ENCODE measurements at places on chromosomes 16 and 17.

GRCh38 chr16:87133112-87133850 lies 183.9 kb downstream of the C16orf95 start:
- no peak for DNase-seq

DNA sequence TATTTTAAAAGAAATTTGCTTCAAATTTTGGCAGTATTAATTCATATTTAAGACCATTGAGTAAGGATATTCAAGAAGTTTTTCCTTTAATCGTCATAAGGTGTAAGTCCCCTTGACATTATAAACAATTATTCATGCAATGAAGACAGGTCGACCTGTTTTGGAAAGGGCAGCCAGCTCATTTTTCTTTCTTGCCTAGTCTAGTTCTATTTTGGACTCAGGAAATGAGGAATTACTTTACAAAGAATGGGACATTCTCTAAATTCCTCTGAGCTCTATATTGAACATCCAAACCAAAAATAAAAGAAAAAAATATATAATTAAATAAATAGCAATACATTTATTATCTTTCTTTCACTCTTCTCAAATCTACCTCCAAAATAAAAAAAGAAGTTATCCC lies 595.6 kb upstream of the KIF2B start:
- DNase-seq, result no peak

DNA sequence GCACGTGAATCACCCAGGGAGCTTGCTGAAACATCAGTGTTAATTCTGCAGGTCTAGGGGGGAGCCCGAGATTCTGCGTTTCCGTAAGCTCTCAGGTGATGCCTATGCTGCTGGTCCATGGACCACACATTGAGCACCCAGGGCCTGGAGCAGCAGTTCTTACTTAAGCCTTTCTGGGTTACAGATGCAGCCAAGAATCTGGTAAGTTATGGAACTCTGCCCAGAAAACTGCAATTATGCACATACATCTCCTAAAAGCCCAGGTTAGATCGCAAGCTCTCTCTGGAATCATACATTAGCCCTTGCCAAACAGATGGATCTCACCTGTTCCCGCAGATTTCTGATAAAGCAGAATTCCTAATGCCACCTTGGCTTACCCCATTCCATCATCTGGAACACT lies 265.9 kb upstream of the SALL1 start:
- DNase-seq, result no peak

DNA sequence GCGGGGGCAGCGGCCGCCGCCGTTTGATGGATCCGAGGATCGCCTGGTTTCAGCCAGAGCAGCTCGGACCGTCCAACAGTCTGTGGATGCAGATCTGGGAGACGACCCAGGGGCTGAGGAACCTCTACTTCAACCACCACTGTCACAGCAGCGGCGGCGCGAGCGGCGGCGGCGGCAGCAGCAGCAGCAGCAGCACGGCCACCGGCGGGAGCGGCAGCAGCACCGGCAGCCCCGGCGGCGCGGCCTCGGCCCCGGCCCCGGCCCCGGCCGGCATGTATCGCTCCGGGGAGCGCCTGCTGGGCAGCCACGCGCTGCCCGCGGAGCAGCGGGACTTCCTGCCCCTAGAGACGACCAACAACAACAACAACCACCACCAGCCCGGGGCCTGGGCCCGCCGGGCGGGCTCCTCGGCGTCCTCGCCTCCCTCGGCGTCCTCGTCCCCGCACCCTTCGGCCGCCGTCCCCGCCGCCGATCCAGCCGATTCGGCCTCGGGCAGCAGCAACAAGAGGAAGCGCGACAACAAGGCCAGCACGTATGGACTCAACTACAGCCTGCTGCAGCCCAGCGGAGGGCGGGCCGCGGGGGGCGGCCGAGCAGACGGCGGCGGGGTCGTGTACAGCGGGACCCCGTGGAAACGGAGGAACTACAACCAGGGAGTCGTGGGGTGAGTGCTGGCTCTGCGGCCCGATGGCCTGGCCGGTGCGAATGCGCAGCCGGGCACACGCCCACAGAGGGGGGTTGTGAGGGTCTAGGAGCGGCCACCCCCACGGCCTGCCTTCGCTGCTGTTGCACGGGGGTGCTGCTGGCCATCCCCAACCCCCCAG lies 702 bp downstream of the TENT4B start:
- peak; percentile 56 for DNase-seq

DNA sequence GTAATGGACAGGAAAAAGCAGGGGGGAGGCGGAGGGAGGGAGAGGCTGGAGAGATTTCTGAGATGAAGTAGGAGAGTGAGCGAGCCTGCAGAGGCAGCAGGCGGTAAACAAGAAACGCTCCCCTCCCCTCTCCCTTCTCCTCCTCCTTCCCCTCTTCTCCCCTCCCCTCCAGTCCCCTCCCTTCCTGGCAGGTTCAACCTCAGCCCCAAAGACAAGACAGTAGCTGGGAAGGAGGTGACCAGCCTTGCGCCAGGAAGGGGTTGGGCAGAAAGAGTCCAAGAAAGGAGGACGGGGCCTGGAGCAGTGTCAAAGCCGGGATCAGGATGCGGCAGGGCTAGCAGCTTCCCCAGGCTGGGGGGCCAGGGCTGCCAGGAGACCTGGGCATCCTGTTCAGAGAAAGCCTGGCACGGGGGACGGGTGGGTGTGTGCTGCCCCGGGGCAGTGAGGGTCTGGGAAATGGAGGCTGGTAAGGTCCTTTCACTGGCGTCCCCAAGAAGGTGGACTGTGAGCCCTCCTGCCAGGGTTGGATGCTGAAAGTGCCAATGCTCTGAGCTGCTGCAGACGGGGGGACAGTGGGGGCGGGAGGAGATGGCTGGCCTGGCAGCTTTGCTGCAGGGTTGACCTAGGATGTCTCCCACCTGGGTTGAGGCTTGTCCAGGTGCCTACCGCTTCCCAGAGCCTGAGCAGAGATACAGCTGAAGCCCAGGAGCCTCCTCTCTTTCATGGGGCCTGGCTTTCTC lies 261.6 kb upstream of the TNRC6C start:
- peak; percentile 5 for DNase-seq

- DNase-seq, result no peak
Measured at GRCh38 chr17:82118815-82119380, 20.9 kb upstream of the FASN start.

DNA sequence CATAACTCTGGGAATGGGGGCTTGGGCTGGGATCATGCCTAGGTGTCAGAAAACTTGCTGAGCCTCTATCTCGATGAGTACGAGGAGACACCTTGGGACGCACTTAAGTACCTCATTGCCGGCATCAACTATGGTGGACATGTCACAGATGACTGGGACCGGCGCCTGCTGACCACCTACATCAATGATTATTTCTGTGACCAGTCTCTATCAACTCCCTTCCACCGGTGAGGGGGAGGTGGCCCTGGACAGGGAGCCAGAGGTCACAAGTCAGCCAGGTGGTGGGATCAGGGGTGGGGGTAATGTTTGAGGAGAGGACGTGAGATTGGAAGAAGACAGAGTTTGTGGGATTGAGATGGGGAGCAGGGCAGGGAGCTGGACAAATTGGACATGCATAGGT lies 3.4 kb upstream of the KDM6B start:
- no peak for DNase-seq

GRCh38 chr16:86379505-86379846 lies 130.9 kb upstream of the FOXF1 start:
- no peak for DNase-seq

- no peak for DNase-seq
Measured at GRCh38 chr17:4433515-4434031, at the start of gene SPNS3. Gene SPNS3, plus strand, starts transcription at chr17:4433940. Its CDS starts 28 bp downstream, at chr17:4433968.

- no peak for DNase-seq
Measured at GRCh38 chr16:26715969-26716368, 350.8 kb upstream of the C16orf82 start.

DNA sequence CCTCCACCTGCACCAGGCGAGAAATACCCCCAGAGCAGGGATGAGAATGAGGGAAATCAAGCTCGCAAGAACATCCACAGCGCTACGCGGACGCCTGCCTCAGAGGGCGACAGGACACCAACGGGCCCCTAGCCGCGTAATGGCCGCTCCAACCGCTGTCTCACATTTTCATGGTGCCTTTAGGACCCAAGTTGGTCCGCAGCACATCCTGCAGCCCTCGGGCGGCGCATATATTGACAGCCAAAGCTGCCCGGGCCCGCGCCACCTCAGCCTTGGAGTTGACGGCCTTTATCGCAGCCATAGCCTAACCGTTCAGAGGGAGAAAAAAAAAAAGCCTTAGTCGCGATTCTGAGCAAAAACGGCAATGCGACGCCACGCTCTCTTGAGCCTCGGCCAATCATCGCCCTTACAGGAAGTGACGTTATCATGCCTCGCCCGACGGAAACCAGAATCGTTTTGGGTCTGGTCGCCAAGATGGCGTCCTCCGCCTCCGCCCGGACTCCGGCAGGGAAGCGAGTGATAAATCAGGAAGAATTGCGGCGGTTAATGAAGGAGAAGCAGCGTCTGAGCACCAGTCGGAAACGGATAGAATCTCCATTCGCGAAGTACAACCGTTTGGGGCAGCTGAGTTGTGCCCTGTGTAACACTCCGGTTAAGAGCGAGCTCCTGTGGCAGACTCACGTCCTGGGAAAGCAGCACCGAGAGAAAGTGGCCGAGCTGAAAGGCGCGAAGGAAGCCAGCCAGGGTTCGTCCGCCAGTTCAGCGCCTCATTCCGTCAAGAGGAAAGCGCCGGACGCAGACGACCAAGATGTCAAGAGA lies at the start of the genes CCT6B and ZNF830:
CCT6B (minus strand) TSS at position 368 of the 819 bp plus-strand sequence; CDS start at position 301, 67 bp downstream.
ZNF830 (plus strand) TSS at position 448 of the 819 bp plus-strand sequence; CDS start at position 475, 27 bp downstream.
- DNase-seq, result peak; percentile 91

GRCh38 chr17:44022246-44022645 lies 7.5 kb upstream of the TMEM101 start:
- DNase-seq, result no peak

- no peak for DNase-seq
Measured at GRCh38 chr17:77590951-77591735, 367.4 kb upstream of the TNRC6C start.

- no peak for DNase-seq
Measured at GRCh38 chr16:84827131-84827574, 7.4 kb downstream of the CRISPLD2 start.

DNA sequence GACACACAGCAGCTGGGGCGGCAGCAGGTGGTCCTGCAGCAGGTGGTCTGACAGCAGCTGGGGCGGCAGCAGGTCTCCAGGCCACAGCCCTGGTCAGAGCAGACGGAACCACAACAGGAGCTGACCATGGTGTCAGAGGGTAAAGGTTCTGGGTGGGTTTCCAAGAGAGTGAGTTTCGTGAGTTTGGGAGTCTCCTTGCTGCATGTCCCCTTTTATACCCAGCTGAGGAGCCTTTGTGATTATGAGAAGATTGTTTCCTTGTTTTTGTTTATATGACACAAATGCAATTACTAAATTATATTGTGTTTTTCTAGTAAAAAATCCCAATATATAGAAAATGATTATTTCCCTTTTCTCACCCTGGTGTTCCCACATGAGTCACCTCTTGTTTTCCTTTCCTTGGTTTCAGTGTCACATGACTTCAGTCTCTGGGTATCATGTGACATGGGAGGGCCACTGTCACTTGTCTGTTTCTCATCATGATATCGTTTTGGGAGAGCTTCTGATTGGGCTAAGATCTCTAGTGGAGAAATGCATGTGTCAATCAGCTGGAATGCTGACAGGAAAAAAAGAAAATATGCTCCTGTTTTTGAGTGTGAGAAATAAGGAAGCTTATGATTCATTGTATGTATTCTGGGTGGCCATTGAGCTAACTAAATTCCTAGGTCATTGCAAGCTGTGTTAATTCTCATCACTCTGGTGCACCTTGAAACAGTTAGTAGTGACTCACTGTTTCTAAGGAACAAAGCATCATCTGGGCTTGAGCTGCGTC lies at the start of gene KRTAP4-6:
KRTAP4-6 (minus strand) TSS at position 185 of the 772 bp plus-strand sequence; CDS start at position 128, 57 bp downstream.
- DNase-seq, result no peak

GRCh38 chr16:60771138-60771537 lies 1265.1 kb downstream of the CDH8 start:
- DNase-seq, result no peak

DNA sequence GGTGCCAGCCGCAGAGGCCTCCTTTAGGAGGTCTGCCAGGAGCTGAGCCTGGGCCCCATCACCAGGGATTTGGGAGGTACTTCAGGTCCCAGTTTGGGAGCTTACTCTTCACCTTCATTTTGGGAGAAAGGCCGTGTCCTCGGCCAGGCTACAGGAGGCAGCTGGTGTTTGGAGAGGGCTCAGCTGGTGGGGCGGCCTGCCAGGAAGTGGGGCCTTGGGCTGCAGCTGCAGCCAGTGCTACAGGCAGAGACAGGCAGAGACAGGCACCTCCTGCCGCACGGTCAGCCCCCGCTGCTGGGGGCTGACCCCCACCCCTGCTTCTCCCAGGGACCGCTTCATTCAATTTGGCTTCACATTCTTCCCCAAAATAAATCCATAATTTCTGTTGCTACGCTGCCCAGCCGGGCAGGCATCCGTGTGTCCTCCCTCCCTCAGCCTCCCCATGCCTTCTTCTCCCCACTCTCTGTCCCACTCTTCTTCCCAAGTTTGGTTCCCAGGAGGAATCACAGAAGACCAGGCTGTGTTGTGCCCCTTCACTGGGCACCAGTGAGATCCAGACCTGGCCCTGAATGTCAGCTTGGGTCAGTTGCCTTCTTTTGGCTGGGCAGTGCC lies 6.1 kb downstream of the TMEM235 start:
- DNase-seq, result no peak

GRCh38 chr16:27721531-27722181 lies 171.7 kb downstream of the KATNIP start:
- DNase-seq, result no peak

DNA sequence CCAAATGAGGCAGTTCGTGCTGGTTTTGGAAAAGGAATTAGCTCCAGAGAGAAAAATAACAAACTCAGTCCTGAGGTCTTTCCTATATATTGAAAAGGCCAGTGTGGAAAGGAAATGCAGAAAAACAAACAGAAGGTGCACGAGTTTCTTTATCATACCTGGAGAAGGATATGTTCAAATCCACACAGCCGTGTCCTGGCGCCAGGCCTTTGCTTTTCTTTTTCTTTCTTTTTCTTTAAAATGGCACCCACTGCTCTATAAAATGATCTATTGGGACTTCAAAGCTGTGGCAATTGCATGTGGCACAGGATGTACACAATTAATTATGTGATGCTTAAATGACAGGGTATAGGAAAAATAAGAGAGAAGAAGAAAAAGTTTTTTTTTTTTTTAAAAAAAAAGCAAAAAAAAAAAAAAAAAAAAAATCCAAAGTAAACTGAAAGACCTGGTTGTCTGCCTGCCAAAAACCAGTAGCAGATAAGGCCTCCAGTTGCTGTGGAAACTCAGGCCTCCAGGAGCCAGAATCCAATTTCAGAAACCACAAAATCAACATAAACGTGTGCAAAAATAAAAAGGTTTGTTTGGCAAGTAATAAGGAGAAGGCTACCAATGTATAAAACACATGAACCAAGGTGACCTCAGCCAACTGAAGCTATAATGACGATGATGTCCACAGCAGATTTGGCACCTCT lies 957.6 kb upstream of the SOX9 start:
- no peak for DNase-seq

- DNase-seq, result peak; percentile 48
Measured at GRCh38 chr16:84700446-84701300, 873 bp downstream of the USP10 start.

DNA sequence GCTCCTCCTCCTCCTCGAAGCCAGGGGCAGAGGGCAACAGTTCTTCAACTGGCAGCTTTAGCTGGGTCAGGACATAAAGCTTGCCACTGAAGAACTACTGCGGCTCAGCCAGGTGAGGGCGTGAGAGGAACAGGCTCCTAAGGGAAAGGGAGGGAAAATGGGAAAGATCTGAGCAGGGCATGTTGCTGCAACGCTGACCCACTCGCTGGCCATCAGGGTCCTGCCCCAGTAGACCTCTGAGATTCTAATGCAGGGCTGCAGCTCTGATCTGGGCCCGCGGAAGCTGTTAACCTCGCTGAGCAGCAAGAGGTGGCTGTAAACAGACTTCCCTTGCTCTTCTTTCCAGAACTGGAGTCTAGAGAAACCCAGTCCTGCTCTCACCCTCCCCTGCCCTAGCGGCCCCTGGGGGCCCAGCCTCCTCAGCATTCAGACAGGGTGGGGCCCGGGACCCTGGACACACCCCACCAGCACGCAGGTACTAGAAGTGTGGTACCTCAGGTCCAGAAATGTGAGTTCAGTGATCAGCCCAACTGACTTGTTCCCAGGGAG lies 3.8 kb upstream of the TLCD2 start:
- DNase-seq, result no peak
